ENCODE measurements at places on chromosomes 4 and X.

- DNase-seq = no peak
Measured at GRCh38 chr4:69056921-69057550, 39.2 kb upstream of the UGT2B7 start.

- DNase-seq = no peak
Measured at GRCh38 chr4:1794809-1795298, 1.8 kb downstream of the FGFR3 start.

DNA sequence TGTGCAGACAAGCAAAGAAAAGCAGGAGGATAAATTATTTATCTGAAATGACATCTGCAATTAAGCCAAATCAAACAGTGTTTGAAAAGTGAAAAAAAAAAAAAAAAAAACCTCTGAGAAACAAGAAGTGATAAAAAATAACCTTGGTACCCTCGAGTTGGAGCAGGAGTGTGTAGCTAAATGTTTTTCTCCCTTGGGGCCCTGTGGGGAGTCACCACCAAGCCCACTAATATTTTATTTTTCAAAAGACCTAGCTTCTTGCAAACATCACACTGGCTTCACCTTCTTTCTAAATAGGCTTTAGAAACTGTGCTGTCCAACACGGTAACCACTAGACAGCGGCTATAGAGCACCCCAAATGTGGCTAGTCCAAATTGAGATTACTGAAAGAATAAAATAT lies 47.7 kb downstream of the SNX25 start:
- DNase-seq = no peak

DNA sequence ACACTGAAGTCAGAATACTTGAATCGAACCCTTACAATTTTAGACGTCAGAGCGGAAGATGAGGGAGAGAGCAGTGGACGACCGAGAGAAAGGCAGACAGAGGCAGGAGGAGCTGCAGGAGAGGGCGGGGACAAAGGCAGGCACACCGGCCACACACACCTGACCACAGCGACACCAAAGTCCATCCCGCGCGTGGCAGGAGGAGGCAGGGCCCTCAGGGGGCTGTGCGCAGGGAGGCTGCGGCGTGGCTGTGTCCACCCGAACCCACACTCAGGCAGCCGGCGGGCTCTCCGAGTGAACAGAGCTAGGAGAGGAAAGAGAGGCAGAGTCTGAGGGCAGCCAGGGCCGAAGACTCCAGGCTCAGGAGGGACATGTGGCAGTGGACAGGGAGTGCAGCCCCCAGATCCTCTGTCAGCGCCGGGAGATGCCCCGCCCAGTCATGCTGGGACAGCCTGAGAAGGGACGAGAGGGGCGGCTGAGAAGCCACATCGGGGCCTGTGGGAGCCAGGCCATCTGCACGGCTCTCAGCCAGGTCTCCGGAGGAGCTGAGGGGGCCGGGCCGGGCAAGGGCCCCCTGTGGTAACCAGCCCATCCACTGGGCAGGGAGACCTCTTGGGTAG lies 20.1 kb downstream of the GAK start:
- DNase-seq = peak; percentile 61

GRCh38 chr4:158164768-158165213 lies 8.0 kb downstream of the GASK1B start:
- DNase-seq = no peak

- no peak for DNase-seq
Measured at GRCh38 chr4:11069581-11070211, 359.0 kb downstream of the HS3ST1 start.

- DNase-seq = no peak
Measured at GRCh38 chr4:30866346-30866745, 146.2 kb downstream of the PCDH7 start.

- DNase-seq = peak; percentile 88
Measured at GRCh38 chr4:173371292-173372192, 788 bp downstream of the SAP30 start.

- DNase-seq = no peak
Measured at GRCh38 chr4:104425948-104426347, 68.7 kb downstream of the CXXC4 start.

DNA sequence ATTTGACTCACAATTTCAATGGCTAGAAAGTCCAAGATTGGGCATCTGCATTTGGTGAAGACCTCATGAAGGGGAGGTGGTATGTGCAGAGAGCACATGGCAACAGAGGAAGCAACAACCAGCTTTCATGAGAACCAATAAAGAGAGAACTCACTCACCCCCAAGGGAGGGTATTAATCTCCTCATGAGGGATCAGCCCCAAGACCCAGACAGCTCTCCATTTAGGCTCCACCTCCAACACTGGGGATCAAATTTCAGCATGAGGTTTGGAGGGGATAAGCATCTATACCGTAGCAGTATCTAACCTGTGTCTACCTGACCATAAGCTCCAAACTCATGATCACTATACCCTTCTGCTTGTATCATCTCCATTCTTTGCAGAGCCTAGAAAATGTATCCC lies 9.3 kb upstream of the TBC1D19 start:
- no peak for DNase-seq

DNA sequence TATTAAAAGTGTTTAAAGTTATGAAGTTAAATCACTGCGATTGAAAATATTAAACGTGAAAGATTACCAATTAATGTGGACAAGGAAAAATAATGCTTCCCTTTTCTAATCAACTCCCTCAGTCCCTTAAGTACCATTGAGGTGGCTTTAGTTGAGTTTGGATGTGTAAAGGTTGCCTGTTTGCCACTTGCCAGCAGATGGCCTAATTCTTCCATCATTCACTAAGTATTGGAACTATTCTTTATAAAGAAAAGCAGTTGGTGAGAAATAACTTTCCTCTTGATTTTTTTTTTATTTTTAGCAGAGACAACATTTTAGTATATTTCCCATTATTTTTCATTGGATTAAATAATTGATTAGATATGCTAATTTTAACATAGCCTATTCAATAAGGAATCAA lies 295.9 kb upstream of the TACR3 start:
- no peak for DNase-seq

DNA sequence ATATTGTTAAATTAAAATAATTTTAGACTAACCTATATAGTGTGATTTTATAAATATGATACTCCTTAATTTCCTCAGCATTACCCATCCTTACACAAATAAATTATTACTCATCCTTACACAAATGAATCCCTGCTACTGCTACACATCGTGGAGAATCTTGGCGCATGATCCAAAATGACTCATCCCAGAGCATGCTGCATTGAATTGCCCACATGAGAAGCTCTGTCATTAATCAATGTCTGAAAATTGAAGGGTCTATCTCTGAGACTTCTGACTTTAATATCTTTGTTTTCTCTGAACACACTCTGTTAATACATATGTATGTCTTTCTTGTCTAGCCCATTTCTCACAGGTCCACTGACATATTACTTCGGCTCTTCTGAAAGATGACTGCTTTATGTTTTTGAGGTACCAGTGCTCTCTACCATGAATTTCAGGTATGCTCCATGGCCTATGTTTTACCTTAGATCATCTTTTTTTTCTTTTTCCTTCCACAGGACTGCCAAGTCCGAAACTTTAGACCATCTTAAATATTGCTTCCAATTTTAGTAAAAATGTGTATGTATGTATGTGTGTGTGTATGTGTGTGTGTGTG lies 15.7 kb upstream of the DUSP21 start:
- DNase-seq = no peak

DNA sequence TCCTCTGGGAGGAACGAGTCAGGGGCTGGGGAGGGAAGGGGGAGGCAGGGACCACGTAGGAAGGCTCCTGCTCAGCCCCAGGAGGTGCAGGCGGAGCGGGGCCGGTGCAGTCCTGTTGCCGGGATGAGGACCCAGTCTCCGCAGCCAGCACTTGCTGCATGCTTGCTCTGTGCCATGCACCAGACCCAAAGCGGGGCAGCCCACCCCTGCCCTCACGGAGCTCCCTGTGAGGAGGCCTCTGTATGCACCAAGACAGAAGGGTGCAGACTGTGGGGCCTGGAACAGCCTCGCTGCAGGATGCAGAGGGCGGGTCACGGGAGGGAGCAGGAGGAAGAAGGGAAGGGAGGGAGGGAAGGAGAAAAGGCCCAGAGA lies 61.9 kb downstream of the ABLIM2 start:
- no peak for DNase-seq

DNA sequence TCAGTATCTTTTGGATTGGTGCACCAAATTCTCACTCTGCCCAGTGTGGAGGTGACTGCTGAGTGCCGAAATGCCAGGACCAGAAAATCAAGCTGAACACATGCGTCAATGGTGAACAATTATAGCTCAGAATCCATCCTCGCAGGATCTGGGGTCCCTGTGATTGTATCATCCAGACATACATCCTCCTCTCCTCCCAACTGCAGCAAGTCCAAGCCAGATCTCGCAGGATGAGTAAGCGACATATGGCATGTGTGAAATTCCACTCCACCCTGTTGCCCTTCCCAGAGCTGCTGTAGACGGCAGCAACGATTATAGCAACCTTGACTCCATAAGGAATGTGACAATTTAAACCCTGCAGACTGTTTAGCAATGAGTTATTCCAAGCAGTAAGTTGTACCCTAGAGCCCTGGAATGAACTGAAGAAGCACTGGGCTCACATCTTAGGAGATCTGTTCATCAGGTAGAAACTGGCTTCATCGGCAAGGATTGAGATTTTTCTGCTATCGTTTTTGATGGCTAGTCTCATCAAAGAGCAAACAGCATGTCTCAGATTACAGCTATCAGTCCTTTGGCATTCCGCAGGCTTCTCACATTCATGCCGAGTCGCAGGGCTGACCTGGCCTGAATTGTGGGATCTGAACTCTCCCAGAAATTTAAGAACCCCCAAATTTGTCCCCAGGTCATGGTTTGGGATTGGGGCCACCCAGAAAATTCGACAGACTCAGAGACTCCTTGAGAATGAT lies 35.5 kb upstream of the SORBS2 start:
- DNase-seq = no peak

- no peak for DNase-seq
Measured at GRCh38 chrX:124736553-124737270, 390.3 kb downstream of the SH2D1A start.

DNA sequence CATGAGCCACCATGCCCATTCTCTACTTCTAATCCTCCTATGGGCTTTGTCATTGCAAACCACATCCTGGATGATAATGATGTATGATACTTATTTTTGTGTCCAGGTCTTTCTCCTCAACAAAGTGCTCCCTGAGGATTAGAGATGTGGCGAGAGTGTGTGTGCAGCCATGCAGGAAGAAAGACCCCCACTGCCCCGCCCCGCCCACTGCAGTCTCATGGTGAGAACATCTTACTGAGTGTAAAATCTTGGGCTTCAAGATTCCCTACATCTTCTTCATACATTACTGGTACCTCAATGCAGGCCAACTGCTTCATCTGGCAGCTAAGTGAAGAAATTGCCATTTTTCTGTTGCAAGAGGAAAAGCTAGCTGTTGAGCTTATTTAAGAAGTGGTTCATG lies 25.9 kb upstream of the MAP3K15 start:
- no peak for DNase-seq

GRCh38 chr4:153514001-153514526 lies 47.9 kb downstream of the TMEM131L start:
- no peak for DNase-seq

GRCh38 chrX:17679820-17680219 lies 57.5 kb upstream of the SCML1 start:
- DNase-seq = no peak

GRCh38 chr4:184091986-184092385 lies 125.7 kb downstream of the ENPP6 start:
- no peak for DNase-seq

DNA sequence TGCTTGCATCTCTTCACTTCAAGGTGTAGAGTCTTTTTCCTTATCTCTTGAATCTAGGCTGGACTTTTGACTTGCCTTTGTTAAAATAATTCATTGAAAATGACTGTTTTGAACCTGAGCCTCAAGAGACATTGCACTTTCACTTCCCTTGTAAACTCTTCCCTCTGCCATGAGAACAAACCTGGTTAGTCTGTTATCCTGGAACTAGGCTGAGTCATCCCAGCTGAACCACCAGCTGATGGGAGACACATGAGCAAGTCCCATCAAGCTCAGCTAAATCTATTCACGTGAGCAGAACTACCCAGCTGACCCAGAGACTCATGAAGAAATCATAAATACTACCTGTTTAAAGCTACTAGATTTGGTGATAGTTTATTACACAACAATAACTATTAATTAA lies 202.3 kb upstream of the CENPE start:
- no peak for DNase-seq

DNA sequence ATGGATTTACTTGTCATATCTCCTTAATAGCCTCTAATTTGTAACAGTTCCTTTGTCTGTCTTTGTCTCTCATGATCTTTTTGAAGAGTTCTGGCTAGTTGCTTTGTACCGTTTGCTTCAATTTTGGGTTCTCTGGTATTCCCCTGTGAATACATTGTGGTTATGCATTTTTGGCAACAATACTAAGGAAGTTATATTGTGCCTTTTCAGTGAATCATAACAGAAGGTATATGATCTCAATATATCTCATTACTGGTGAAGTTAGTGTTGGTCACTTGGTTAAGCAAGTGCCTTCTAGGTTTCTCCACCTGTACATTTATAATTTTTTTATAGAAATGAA lies 48.6 kb downstream of the DCLK2 start:
- DNase-seq = no peak

GRCh38 chr4:88158038-88158488 lies 376 bp downstream of the ABCG2 start:
- DNase-seq = no peak

- DNase-seq = no peak
Measured at GRCh38 chr4:150337734-150338133, 244.2 kb upstream of the MAB21L2 start.

- DNase-seq = no peak
Measured at GRCh38 chr4:183384983-183385382, 59.5 kb upstream of the CDKN2AIP start.

DNA sequence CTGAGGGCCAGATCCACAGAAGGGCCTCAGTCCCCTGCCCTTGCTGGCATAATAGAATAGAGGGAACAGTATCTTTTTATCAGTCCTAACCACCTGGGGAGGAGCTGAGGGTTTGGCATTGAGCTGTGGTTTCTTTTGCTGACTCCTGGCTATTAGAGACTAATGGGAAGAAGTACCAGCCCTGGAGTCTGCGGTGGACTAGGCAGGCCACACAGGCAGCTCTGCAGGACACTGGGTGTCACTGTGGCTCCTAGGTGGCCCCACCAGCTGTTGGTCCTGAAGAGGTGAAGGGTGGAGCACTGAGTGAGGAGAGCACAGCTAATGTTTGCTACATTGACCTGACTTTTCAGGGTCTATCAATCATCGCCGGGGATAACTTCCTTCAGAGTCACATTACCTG lies 52.8 kb upstream of the GPC4 start:
- DNase-seq = no peak

- DNase-seq = no peak
Measured at GRCh38 chr4:119162174-119162573, 26.5 kb downstream of the MYOZ2 start.

- DNase-seq = no peak
Measured at GRCh38 chr4:113179996-113180395, 130.5 kb downstream of the ANK2 start.

DNA sequence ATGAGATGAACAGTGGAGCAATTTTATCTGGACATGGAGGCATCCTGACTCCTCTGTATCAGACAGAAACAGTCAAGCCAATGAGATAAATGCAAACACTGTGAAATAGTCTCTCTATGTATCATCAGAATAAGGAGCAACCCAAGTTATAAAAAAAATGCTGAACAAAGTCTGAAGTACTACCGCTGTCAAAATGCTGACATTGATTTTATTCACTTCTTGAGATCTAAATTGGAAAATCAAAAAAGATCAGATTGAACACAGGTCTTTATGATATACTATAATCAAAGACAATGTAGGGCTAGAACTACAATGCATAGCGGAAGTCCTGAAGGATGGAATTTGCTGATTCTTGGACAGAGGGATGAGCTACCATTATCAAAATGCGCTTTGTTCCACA lies 76.1 kb downstream of the FTHL17 start:
- no peak for DNase-seq

- DNase-seq = no peak
Measured at GRCh38 chrX:154123241-154124219, 20.5 kb upstream of the OPN1LW start.

- DNase-seq = no peak
Measured at GRCh38 chr4:33518856-33519255, 2725.5 kb downstream of the ARAP2 start.

All from posterior vena cava (tissue), 2 donors.